ENCODE measurements at places on chromosomes 7 and 10.

- DNase-seq, result no peak
Observed at GRCh38 chr10:110860576-110861241, 11.0 kb upstream of the PDCD4 start.

GRCh38 chr7:127392182-127392565 lies 334 bp downstream of the ZNF800 start:
- peak; percentile 35 for DNase-seq

GRCh38 chr10:127978481-127978880 lies 71.6 kb downstream of the PTPRE start:
- no peak for DNase-seq

GRCh38 chr10:71161425-71161824 lies 50.9 kb upstream of the UNC5B start:
- no peak for DNase-seq

DNA sequence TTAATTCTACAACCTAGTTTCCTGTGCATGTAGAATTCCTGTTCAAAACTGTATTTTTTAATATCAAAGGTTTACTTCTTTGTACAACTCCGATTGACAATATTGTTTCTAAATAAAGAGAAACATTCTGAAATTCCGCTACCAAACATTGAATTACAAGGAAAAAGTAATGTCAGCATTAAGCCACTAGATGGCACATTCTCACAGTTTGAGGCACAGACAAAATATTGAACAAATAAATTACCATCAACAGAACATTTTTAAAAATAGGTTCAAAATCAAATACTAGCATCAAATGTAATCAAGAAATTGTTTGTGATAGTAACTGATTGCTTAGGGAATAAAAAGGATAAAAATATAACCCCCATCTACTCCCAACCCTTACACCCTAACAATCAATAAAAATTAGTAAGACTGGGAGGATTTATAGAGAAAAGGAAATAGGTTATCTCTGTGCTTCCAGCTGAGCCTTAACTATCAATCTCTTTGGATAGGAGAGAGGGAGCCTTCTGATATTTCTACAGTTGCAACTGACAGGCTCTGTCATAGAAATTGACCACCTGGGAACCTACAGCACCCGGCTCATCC lies 86.6 kb upstream of the C7orf33 start:
- DNase-seq, result no peak

DNA sequence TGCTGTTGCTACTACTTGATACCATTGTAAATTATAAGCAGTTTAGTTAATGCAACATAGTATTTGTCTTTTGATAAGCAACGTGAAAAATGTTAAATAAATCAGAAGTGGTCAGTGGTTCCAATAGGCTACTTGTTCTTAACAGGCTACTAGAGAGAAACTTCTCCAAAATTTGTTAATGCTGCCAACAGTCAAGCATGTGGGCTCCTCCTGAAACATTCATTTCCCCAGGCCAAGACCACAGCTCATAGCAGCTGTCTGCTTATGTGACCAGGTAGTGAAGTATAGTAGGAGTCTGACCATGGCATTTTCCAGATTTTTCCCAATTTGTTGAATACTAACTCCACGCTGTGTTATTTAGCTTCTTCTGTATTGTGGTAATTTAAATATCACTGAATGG lies 81.0 kb downstream of the CYP51A1 start:
- no peak for DNase-seq

- peak; percentile 34 for DNase-seq
Observed at GRCh38 chr7:37467002-37467401, 18.3 kb upstream of the ELMO1 start.

- no peak for DNase-seq
Observed at GRCh38 chr10:86354761-86355540, 11.6 kb downstream of the GRID1 start.

DNA sequence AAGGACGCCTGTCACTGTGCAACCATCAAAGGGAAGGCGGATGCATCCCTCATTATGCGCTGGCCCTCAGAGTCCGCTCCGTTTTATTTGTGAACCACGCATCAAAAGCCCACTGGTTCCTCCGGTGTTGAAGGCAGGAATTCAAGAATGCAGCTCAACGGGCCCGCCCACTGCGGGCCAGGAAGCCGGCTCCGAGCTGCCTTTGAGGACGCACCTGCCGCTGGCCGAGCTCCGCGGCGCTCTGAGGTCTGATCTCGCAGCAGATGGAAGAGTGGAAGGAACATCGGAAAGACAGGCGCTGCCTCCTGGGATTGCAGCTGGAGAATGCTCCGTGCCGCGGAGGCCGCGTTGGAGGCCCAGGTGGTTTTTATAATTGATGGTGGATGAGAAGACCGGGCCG lies 56.9 kb upstream of the ADGRA1 start:
- no peak for DNase-seq

DNA sequence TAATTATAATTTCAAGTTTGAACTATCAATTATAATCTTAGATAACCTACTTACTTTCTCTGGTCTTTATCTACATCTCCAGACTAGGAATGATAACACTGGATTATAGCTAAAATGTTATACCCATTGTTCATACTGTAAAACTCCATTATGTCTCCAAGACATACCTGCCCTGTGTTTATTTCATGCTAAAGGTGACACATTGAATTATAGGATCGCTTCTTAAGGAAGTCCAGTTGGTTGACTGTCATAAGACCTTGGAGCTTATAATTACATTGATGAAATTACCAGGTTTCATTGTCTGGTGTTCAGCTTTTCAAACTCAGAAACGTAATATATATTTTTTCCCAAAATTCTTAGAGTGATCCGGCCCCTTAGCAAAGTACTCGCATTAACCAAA lies 15.5 kb upstream of the HERC4 start:
- DNase-seq, result no peak

DNA sequence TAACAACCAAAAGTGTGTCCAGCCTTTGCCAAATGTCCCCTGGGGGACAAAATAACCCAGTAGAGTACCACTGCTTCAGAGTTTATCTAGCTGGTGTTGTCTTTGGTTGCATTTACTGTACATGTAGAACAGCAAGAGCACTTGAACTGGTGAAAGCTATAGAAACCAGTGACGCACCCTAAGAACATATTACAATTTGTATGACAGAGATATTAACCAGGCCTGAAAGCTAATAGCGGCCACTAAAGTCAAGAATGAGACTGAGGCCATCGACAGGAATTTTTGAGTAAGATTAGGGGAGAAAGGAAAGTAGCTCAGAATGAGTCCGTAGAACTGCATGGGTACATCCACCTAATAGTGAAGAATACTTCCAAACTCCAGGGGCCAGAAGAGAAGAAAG lies 236.2 kb downstream of the MTERF1 start:
- DNase-seq, result no peak

DNA sequence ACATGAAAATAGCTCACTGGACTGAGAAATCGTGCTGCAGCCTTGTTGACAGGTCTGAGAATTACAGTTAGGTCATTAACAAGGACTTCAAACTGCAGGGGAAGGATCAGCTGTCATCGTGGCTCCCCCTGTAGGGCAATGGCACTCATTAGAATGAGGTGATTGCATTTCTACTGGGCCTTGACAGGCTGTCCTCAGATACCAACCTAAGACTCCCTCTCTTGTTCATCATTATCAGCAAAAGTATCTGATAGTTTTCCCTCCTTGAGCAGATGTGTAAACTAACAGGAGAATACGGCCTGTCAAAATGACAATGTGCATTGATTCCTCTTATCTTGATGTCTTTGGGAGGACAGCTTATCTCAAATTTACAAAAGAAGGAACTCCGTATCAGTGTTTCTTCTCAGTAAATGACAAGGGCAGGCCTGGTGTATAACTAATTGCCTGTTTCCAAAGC lies 648.5 kb upstream of the LRRN3 start:
- DNase-seq, result peak; percentile 9

DNA sequence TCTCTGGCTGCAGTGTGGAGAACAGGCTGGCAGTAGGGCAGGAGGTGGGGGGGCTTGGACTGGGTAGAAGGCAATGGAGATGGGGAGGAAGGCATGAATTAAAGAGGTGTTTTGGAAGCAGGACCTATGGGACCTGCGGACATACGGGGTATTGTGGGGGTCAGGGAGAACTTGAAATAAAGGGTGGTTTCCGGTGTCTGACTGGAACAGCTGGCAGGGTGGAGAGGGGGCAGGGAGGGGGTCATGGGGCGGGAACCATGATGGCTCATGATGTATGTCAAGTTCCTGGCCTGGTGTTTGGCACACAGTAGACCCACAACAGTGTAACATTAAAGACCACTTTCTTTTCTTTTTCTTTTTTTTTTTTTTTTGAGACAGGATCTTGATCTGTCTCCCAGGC lies 5.5 kb downstream of the LHPP start:
- no peak for DNase-seq

DNA sequence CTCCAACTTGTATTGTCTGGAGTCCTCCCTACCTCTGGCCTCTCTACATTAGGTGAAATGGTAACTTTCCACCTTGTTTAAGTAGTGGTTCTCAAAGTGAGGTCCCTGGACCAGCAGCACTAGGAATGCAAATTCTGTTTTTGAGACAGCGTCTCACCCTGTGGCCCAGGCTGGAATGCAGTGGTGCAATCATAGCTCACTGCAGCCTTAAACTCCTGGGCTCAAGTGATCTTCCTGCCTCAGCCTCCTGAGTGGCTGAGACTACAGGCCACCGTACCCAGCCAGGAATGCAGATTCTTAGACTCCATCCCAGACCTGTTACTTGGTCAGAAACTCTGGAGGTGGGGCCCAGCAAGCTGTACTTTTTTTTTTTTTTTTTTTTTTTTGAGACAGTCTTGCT lies 6.8 kb upstream of the TBL2 start:
- no peak for DNase-seq

GRCh38 chr10:44398271-44398670 lies 13.4 kb upstream of the CXCL12 start:
- no peak for DNase-seq

GRCh38 chr7:68760556-68760955 lies 837.7 kb upstream of the AUTS2 start:
- DNase-seq, result no peak

DNA sequence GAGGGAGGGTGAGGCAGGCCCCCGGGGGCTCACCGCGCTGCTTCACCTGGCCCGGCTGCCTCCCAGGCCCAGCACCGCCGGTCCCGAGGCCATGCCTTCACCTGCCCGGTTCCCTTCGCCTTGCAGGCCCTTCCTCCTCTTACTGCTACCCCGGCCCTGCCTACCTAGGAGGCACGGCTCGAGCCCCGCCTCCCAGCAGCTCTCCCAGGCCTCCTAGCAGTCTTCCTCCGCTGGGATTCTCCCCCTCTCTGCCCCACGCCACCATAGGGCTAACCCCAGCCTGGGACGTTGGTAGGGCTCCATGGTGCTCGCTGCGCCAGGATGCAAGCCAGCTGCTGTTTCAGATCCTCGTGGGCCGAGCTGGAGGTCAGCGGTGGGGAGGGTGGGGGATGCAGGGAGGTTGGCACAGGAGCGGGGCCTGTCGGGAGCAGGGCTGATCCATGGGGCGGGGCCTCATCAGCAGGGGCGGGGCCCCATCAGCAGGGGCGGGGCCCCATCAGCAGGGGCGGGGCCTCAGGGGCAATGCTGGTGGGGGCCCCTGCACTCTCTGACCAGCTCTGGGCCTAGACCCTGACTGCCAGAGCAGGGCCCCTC lies 63.3 kb downstream of the RASGEF1A start:
- peak; percentile 59 for DNase-seq

DNA sequence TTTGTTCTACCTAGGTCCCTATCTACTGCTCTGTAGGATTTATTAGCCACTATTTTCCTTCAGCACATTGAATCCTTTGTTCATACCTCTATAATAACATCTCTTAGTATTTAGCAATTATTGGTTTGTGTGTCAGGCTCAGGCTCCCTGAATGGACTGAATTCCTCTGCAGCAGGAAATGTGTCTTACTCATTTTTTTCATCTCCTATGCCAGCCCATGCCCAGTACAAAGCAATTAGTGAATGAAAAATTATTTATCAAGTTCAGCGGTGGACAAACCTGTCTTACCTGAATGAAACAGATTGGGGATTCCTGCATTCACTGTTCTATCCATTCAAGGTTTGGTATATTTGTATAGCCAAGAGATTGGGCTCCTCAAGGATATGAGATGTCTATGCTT lies 53.7 kb downstream of the C1GALT1 start:
- DNase-seq, result no peak

GRCh38 chr7:147658392-147658967 lies 932.1 kb upstream of the C7orf33 start:
- no peak for DNase-seq

- DNase-seq, result no peak
Observed at GRCh38 chr7:112076324-112076723, 129.9 kb downstream of the DOCK4 start.

Measured in GM12891 (cell line).